ENCODE measurements at places on chromosomes 16 and 17.

- DNase-seq: no peak
These were observed 4.5 kb upstream of the RAB40C start for GRCh38 chr16:585351-585750.

DNA sequence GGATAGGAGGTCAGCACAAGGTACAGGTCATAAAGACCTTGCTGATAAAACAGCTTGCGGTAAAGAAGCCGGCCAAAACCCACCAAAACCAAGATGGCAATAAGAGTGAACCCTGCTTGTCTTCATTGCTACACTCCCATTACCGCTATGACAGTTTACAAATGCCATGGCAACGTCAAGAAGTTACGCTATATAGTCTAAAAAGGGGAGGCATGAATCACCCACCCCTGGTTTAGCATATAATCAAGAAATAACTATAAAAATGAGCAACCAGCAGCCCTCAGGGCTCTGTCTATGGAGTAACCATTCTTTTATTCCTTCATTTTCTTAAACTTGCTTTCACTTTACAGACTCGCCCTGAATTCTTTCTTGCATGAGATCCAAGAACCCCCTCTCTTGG is 1.0 kb upstream of the HSBP1 start:
- DNase-seq: no peak

GRCh38 chr16:2155977-2156848 is 631 bp downstream of the TRAF7 start:
- DNase-seq: peak; percentile 64

DNA sequence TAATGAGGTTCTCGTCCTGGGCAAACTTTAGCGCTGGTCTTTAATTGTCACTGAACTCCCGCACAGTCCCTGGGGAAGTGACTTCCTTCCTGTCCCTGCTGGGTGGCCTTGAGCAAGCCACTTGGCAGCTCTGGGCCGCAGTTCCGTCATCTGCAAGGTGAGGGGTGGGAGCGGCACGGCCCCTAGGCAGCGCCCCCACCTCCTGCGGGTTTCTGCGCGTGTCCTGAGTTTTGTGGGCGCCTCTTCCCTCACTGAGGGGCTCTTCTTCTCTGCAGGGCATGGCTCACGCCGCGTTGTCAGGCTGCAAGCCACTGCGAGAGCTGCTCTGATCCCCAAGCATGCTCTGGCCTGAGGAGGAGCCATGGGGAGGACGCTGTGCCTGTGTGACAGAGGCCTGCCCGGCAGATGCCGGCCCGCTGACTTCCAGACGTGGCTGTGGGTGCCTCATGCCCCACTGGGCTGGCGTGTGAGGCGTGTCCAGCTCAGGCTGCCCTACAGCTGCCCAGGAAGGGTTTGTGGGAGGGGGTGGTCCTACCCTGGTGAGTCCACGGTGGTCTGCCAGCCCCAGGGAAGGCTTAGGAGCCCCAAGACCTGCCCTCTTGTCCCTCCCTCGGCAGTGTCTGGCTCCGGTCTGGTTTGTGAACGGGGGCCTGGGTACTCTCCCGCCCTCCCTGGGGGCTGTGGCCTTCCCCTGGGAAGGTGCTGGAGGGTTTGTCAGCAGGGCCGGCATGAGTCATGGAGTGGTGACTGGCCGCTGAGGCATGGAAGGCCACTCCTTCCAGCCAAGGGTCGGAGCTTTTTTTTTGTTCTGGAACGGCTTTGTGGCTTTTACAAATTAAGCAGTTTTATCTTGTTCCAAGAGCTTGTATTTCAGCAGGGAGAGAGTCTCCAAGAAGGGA is 182.0 kb downstream of the SEC14L1 start:
- DNase-seq: peak; percentile 62

DNA sequence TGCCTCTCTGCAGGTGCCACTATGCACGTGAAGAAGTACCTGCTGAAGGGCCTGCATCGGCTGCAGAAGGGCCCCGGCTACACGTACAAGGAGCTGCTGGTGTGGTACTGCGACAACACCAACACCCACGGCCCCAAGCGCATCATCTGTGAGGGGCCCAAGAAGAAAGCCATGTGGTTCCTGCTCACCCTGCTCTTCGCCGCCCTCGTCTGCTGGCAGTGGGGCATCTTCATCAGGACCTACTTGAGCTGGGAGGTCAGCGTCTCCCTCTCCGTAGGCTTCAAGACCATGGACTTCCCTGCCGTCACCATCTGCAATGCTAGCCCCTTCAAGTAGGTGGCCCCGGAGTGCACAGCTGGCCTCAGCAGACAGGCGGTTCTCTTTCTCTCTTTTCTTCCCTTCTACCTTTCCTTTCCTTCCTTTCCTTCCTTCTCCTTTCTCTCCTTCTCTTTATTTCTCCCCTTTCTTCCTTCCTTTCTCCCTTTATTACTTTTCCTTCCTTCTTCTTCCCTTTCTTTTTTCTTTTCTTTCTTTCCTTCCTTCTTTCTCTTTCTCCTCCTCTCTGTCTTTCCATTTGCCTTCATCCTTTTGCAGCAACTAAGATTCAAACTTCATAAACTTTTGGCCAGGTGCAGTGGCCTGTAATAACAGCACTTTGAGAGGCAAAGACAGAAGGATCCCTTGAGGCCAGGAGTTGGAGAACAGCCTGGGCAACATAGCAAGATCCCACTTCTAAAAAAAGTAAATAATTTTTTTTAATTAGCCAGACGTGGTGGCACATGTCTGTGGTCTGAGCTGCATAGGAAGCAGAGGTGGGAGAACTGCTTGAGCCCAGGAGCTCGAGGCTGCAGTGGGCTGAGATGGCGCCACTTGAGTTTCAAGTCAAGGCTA is 46.7 kb downstream of the SCNN1B start:
- DNase-seq: peak; percentile 28

- no peak for DNase-seq
These were observed 9.0 kb upstream of the NXPH3 start for GRCh38 chr17:49566668-49567071.

GRCh38 chr17:39674702-39675389 is 6.6 kb downstream of the PNMT start:
- peak; percentile 87 for DNase-seq

GRCh38 chr16:82319038-82319437 is 149.0 kb upstream of the MPHOSPH6 start:
- DNase-seq: no peak

DNA sequence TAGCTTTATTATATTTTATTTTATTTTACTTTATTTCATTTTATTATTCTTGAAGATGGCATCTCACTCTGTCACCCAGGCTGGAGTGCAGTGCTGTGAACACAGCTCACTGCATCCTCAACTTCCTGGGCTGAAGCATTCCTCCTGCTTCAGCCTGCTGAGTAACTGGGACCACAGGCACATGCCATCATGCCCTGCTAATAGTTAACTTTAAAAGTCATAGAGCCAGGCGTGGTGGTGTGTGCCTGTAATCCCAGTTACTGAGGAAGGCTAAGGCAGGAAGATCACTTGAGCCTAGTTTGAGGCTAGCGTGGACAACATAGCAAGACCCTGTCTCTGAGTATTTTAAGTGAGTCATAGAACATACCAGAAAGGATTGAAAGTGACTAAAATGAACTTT is 38.7 kb downstream of the ESRP2 start:
- no peak for DNase-seq

- peak; percentile 37 for DNase-seq
These were observed 18.6 kb downstream of the GRIN2C start for GRCh38 chr17:74840989-74841666.

DNA sequence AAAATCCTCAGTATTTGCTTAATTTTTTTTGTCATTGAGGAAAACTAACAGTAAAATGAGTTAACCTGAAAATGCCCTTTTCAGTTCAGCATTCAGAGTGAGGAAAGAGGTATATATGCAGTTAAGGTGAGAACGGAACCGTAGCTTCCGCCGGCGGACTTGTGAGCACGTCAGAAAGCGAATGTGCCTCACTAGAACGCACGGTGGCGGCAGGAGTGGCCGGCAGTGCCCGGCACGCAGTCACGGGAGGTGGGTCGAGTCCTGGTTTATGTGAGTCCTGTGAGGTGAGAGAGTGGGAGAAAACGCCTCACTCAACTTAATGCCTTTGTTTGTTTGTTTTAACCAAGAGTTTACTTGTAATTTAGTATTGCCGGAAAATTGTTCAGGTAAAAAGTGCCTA is 6.1 kb downstream of the SEC14L1 start:
- no peak for DNase-seq

GRCh38 chr16:84339311-84339710 is 29.0 kb upstream of the ATP2C2 start:
- no peak for DNase-seq

Measured in K562 (cell line).